NCI-H226 (cell line): ENCODE measurements at places on chromosomes 1 and 21.

- no peak for DNase-seq
These were observed 7.6 kb upstream of the INPP5B start for GRCh38 chr1:37954316-37954971.

GRCh38 chr1:101175466-101175865 is 61.4 kb upstream of the S1PR1 start:
- no peak for DNase-seq

- DNase-seq: no peak
These were observed 40.5 kb downstream of the CDC14A start for GRCh38 chr1:100392756-100393155.

GRCh38 chr1:68459796-68460195 is 10.0 kb upstream of the RPE65 start:
- DNase-seq: no peak

- peak; percentile 97 for DNase-seq
These were observed 10.6 kb downstream of the APCS start for GRCh38 chr1:159598196-159598595.

- no peak for DNase-seq
These were observed 85.1 kb downstream of the STUM start for GRCh38 chr1:226633541-226634165.

DNA sequence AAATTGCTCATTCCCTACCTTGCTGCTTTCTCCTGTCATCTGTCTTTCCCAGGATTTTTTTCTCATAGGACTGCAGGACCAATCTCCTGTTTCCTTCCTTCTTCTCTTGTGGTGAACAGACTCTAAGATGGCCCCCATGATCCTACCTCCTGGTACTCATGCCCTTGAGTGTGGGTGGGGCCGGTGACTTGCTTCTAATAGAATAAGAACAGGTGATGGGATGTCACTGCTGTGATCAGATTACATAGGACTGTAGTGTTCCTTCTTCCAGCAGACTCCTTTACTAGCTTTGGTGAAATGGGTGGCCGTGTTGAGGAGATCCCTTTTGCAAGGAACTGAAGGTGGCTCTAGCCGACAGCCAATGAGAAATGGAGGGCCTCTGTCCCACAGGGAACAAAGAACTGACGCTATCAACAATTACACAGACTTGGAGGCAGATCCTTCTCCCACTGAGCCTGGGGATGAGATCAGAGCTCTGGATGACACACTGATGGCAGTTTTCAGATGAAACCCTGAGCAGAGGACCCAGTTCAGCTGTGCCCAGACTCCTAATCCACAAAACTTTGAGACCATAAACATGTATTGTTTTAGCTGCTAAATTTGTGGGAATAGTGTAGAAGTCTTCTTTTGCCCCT is 7.5 kb downstream of the GSTM3 start:
- no peak for DNase-seq

DNA sequence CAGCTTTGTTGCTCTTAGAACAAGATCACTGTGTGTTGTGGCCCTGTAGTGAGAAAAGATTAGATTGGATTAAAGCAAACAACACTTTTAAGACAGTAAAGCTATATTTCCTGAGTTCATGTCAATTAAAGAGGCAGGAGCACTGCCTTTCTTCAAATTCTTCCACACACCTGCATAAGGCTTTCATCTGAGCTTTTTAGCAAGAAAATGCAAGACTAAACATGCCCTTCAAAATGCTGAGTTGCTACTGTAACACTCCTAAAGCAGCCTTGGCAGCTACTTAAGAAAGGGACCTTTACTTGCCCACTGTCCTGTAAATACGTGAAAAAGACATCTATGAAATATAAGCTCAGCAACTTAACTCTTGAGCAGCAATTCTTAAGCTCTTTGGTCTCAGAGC is 11.8 kb downstream of the DPH5 start:
- no peak for DNase-seq

- no peak for DNase-seq
These were observed 3.2 kb downstream of the TMEM201 start for GRCh38 chr1:9591669-9592509.

GRCh38 chr1:15848143-15848928 is 829 bp downstream of the SPEN start:
- DNase-seq: no peak

DNA sequence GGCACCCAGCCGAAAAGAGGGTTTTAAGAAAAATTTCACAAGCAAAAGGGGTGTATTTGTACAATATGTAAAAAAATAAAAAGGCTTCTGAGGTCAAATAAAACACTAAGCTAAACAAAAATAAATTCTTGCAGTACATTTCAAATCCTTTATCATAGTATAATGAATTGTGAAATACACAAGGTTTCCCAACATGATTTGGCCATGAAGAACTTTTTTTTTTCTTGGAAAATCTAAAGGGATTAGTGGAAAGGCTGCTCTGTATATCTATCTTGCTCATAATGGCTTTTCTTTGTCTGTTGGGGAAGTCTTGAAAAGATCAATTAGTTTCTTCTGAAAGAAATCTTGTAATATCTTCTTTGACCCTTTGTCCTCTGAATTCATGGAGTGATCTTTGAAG is 593.4 kb downstream of the PLPP3 start:
- no peak for DNase-seq
